Activated CD4-positive, alpha-beta T cell treated with anti-CD3 and anti-CD28 coated beads for 1 hour (primary cell): ENCODE measurements at places on chromosomes 13 and 19.

- no peak for DNase-seq
Observed at GRCh38 chr19:15252398-15253018, 20.3 kb upstream of the EPHX3 start.

- peak; percentile 36 for DNase-seq
Observed at GRCh38 chr19:12293777-12294248, 870 bp downstream of the ZNF44 start.

DNA sequence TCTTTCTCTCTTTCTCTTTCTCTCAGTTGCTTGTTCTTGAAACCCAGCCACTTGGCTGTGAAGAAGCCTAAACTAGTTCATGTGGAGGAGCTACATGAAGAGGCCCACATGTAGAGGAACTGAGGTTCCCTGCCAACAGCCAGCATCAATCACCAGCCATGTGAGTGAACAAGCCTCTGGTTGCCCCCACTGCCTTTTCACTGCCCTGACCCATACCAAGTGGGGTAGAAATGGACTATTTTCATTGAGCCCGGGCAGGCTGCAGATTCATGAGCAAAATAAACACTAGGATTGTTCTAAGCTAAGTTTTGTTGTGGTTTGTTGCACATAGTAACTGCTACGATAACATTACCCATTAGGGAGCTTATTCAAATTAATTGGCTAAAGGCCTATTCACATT, 78.7 kb upstream of the FAM216B start:
- DNase-seq, result no peak

- DNase-seq, result no peak
Observed at GRCh38 chr19:14530506-14530905, 1.1 kb downstream of the TECR start.

- no peak for DNase-seq
Observed at GRCh38 chr19:40623403-40624251, 22.5 kb downstream of the LTBP4 start.

GRCh38 chr13:44221657-44222056, 152.0 kb upstream of the SERP2 start:
- DNase-seq, result no peak

DNA sequence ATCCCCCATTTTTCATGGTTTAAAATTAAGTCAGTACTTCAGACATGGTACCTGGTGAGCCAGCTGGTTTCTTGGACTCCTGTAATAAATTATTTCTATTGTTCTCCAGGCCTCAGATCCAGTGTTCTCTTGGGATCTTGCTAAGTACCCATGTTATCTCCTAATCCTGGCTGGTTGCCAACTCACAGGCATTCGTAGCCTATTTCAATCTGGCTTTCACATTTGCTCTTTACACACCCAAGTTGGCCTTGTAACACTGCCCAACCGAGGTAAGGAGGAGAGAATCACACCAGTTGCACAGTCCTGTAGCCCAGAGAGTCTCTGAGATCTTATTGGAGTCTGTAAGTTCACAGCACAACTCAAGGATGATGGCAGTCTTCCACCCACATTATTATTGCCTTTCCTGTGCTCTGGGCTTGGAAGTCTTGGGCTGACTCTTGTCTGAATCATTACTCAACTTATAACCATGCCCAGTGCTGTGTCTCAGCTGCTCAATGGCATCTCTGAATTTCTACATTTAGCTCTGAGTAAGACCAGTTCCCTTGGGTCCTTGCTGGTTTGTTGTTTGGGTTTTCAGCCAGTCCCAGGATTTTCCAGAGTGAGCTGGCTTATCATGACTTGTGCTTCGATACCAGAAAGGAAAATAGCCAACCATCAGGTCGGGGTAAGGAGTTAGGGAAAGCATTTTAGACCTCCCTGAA, 76.6 kb upstream of the KLF12 start:
- DNase-seq, result no peak

DNA sequence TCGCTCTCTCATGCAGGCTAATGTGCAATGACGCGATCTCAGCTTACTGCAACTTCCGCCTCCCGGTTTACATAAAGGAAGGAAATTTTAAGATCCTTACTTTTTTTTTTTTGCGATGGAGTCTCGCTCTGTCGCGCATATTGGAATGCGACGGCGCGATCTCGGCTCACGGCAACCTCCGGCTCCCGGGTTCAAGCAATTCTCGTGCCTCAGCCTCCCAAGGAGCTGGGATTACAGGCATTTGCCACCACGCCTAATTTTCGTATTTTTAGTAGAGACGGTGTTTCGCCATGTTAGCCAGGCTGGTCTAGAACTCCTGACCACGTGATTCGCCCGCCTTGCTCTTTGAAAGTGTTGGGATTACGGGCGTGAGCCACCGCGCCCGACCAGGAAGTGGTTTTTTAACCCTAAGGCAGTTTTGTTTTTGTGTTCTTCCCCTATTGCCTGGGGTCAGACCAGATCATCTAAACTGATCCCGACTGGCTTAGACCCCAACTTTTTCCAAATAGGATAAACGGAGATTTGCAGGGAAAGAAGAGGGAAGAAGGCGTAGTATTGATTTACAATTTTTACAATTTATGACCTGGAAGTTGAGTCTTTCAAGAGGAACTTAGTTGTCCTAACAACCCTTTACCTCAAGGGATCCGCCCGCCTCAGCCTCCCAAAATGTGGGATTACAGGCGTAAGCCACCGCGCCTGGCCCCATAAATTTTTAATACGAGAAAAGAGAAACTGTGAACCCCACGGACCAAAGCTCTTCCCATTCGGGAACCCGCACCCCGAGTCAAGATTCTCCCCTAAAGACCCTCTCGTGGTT, 142.0 kb downstream of the ZNF737 start:
- no peak for DNase-seq

GRCh38 chr13:97198753-97199152, 23.4 kb upstream of the MBNL2 start:
- no peak for DNase-seq

- peak; percentile 53 for DNase-seq
Observed at GRCh38 chr19:4186087-4186993, 3.9 kb downstream of the ANKRD24 start.

DNA sequence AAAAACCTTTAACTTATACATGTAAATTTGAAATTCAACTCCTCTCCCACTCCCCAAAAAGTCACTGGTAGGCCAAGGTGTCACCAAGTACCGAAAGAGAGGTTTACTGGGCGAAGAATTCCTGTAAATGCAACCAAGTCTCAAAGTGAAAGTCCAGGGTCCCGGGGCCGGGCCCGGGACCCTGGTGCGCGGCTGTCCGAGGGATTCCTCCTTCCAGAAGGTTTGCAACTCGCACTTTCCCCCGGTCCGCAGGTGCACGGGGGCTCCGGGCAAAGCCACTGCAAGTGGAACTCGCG, 1.1 kb downstream of the STK24 start:
- no peak for DNase-seq

DNA sequence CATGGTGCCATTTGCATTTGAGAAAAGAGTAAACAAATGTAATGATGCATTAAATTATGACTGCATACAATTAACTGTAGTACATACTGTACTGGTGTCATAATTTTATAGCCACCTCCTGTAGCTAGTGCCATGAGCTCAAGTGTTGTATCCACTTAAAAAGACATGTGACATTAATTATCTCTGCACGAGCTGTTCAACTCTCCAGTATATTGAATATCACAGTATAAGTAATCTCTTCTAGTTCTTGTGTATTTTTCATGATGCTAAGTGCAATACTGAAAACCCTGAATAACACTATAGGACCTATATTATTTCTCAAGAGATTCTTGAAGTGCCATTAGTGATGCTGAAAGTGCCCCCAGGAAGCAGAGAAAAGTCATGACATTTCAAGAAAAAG, 387.3 kb downstream of the PCDH17 start:
- DNase-seq, result no peak

DNA sequence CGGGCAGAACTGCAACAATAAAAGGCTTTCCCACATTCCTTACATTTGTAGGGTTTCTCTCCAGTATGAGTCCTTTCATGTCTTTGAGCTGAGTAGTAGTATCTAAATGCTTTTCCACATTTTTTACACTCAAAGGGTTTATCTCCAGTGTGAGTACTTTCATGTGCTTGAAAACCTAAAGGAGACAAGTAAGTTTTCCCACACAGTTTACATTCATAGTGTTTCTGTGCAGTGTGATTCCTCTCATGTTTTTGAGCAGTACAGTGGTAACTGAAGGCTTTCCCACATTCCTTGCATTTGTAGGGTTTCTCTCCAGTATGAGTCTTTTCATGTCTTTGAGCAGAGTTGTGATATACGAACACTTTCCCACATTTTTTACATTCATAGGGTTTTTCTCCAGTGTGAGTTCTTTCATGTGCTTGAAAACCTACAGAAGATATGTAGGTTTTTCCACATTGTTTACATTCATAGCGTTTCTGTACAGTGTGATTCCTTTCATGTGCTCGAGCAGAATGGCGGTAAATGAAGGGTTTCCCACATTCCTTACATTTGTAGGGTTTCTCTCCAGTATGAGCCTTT, 47.0 kb downstream of the ZNF44 start:
- no peak for DNase-seq

DNA sequence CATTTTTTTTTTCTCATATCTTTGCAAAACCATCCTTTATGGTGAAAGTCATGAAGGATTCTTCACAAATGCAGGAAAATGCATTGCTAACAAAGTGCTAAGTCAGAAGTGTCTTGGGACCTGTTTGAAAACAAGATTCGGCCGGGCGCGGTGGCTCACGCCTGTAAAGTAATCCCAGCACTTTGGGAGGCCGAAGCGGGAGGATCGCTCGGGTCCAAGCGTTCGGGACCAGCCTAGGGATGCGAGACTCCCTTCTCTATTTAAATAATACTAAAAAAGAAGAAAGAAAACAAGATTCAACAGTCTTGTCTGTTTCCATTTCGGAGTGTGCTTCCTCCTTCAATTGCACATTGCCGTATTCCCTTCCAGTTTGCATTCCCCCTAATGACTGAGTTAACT, 819 bp downstream of the EID2B start:
- DNase-seq, result no peak

GRCh38 chr19:5793188-5793587, 2.2 kb upstream of the DUS3L start:
- DNase-seq, result no peak

- no peak for DNase-seq
Observed at GRCh38 chr19:49574206-49574755, 6.1 kb downstream of the NOSIP start.

DNA sequence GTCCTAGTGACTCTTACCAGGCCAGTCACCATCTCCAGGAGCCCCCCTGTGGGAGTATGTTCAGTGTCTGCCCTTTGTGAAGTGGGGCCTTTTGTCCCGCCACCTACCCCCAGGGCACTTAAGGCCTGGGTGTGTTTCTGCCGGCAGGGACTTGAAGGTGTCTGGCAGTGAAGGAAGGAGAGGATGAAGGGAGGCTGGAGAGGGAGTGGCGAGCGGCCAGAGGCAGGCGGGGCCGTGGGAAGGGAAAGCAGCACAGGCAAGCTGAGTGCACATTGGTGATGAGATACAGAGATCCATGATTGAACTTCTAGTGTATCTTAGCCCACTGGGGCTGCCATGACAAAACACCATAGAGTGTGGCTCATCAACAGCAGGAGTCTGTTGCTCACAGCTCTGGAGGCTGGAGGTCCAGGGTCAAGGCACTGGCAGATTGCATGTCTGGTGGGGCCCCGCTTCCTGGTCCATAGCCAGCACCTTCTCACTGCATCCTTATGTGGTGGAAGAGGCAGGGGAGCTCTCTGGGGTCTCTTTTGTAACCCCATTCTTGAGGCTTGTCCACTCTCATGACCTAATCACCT, 17.5 kb downstream of the CUL4A start:
- DNase-seq, result no peak

DNA sequence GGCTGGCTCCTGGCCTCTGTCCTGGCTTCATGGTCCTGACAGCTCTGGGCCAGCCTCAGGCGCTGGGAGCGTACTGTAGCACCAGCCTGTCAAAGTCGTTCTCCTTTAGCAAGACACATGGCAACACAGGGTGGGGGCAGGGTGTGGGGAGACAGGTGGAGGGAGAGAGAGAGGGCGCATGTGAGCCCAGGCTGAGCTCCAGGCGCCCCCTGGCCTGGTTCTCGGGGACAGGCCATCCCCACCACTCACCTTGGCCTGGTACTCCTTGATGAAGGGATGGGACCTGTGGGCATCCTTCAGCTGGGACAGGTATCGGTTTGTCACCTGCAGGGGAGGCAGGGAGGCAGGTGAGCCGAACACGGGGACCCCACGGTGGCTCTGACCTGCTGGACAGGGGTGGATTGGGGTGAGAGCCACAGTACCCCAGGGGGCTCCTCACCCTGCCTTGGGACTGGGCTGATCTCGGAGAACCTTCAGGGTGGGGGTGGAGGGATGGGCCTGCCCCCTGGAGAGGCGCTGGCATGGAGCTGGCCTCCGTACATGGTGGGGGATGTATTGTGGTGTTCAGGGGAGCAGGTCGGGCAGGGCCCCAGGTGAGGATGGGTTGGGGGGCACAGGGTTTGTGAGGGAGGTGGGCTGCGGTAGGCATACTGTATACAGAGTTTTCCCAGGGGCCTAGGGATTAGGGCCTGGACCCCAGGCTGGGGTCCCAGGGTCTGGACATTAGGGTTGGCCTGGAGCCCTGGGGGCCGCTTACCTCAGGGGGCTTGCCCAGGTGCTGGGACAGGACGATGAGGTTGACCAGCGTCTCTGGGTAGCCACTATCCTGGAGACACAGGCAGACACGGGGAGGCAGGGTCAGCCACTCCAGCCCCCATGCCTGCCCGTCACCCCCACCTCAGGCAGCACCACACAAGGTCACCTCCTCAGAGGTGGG, 3.9 kb upstream of the CERS1 start:
- DNase-seq, result no peak

DNA sequence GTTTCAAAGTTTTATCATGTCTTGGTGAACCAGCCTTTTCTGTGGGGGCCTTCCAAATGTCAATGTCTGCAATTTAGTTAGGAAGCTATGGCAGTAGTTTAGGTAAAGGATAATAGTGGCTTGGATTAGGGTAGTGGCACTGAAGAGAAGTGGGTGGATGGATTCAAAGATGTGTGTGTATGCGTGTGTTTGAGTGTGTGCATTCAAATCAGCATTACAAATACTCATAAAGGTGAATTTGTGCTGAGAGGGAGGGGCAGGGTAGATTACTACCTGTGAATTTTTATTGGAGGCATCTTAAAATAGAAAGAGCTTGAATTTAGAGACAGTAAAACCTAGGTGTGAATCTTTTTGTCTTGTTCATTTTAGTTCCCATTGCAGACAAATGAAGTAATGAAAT, 16.9 kb downstream of the NDFIP2 start:
- DNase-seq, result no peak

- no peak for DNase-seq
Observed at GRCh38 chr19:6475321-6476108, 6.1 kb downstream of the DENND1C start.

DNA sequence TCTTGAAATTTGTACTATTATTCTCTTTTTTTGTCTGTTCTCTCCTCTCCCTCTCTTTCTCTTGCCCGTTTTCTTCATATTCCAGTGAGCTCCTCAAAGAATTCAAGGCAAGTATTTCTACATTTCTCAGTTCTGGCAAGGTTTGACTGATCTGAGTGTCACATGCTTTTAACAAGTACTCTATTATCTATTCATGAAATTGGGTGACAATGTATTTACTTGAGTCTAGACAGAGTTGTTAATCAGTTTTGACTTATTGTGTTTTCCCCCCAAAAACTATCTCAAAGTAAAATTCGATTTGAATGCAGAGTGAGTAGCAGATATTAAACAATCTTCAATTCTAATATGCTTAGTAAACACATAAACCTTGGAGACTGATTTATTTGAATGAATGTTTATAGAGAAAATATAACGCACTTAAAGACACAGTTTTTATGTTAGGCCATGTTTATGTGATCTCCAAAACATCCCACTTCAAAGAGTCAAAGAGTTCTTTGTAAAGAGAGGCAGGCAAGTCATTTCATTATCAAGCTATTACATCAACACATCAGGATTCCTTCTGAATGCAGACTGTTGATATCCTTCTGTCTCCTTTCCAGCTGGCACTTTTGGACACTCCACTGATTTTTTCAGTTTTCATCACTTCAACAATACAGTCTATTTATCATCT, 166.6 kb downstream of the SLITRK6 start:
- no peak for DNase-seq

GRCh38 chr19:17553256-17553655, 2.2 kb upstream of the COLGALT1 start:
- DNase-seq, result no peak
